ENCODE measurements at places on chromosomes 16 and 17.

GRCh38 chr16:68275611-68276191 lies 11.4 kb downstream of the SLC7A6 start:
- peak; percentile 72 for DNase-seq

DNA sequence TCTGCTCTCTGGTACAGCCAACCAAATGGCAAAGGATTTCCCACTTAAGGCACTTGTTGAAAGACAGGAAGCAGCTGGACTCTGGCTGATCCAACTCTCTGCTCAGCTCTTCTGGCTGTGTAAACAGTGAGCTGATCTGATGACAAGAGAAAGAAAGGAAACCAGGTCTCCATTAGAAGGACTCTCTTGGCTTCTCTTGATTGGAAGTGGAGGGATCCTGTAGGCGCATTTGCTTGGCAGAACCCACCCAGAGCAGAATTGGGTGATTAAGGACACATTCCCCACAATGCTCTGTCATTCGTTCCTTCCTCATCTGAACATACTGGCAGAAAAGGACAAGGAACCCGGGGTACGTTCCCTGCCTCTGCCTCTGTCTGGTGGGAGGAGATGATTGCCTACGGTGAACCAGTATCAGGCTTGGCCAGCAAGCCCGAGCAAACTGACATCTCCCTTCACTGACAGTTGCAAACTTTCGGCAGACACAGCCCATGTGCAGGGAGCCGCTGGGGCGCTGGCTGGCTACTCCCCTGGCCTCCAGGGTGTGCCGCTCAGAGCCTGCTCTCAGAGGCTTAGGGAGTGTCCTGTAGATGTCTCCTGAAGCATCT lies 29.1 kb downstream of the LDHD start:
- DNase-seq = no peak

- DNase-seq = no peak
These were observed 279.8 kb upstream of the GOT2 start for GRCh38 chr16:59013930-59014329.

DNA sequence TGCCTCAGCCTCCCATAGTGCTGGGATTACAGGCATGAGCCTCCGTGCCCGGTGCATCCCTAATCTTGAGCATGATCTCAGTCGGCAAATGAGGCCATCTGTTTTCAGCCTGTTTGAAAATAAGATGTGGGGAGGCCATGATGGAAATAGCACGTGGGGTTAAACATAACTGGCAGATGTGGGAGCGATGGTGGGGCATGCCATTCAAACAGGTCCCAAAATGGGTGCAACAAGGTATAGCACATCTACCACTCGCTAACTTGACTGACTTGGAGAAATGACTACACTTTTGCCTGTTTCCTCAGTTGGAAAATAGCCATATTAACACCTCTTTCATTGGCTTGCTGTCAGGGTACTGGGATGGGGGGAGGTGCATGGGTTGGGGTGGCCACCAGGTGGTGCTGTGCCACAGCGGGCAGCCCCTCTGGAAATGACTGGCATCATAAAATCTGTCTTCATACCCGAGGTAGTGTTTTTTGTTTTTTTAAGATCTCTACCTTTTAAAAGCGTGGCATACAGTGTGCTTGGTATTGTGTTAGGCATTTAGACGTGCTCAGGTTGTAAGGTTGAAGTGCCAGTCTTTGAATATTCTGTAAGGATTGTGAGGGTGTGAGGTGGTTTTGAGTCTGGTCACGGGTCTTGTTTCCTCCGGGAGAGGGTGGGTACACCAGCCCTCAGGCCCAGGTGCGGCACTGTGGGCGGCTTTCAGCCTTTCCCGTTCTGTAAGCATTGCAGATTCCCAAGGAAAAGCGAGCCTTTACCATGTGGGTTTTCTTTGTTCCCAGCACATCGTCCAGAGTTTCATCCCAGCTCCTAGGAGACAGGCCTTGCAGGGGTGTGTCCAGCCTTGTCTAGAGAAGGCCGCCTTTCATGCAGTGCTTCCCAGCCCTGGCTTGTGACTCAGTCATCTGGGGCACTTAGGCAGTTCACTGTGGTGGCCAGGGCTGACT lies 2.9 kb upstream of the TTYH2 start:
- DNase-seq = peak; percentile 84

- peak; percentile 52 for DNase-seq
These were observed 3.1 kb upstream of the ZNF764 start for GRCh38 chr16:30561089-30561816.

DNA sequence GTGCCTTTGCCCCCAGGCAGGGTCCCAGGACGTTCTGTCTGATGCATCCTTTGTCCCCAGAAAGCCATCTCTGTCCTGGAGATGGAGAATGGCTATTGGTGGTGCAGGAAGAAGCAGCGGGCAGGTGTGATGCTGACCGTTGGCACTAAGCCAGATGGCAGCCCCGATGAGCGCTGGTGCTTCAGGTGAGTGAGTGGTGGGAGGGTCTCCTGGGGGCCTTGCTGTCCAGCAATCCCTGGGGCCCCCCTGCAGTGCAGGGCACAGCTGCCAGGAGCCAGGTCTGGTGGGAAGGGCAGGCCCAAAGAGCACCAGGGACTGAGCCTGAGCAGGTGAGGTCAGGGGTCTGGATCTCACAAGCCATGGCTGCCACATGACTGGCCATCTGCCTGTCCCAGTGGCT lies 18.1 kb downstream of the TRPV2 start:
- DNase-seq = no peak

GRCh38 chr17:63337579-63337978 lies 108.5 kb downstream of the CYB561 start:
- no peak for DNase-seq

GRCh38 chr17:41793784-41794539 lies 7.5 kb upstream of the JUP start:
- no peak for DNase-seq

DNA sequence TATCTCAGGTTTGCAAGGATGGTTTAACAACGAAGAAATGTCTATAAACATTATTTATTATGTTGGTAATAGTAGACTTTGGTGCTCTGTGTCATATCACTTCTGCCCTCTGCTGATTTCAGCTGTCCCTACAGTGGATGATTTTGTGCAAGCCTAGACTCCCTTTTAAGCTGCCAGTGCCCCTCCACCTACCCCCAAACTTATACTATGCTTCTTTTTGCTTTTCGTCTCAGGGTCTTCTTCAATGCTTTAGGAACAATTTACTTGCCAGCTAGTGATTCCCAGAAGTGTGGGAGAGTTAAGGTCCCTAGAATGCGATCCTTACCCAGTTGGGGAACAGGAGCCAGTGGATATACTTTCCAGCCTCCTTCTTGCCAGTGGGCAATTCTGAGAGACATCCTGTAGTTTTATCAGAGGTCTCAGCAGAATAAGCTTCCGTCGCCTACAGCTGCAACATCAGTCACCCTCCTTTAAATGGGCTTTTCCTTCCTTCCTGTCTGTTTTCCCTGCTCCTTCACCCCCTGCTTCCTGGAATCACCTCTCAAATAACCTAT lies 4.1 kb downstream of the ICAM2 start:
- peak; percentile 23 for DNase-seq

All from CD4-positive, alpha-beta T cell treated with Interleukin-17A for 4 hours (primary cell).